ENCODE measurements at places on chromosomes 3 and 15. TPM values are rescaled to one million over a fixed set of nuclear protein-coding genes. Genes with fewer than 3 reads are reported as not detected.

SNTN gene
- total RNA-seq, result not detected

SRGAP3 gene
- total RNA-seq, result 5.1 TPM

STARD5 gene
- total RNA-seq, result 2.3 TPM

LRRIQ4 gene
- total RNA-seq, result not detected

IGSF10 gene
- total RNA-seq, result 2.6 TPM

RIOX2 gene
- 9.5 TPM for total RNA-seq

ARHGEF26 gene
- total RNA-seq, result 0.97 TPM

RLBP1 gene
- not detected for total RNA-seq

P2RY13 gene
- total RNA-seq, result 1.0 TPM

ATG3 gene
- total RNA-seq, result 37.6 TPM

P2RY14 gene
- total RNA-seq, result 3.6 TPM

DPPA2 gene
- total RNA-seq, result not detected

GOLGA6D gene
- total RNA-seq, result not detected

CSTA gene
- total RNA-seq, result 0.73 TPM

ALG1L2 gene
- total RNA-seq, result 0.43 TPM

HDC gene
- 0.65 TPM for total RNA-seq

FILIP1L gene
- total RNA-seq, result 39.3 TPM

FOXL2NB gene
- not detected for total RNA-seq

MST1R gene
- total RNA-seq, result 1.5 TPM

LRRC31 gene
- not detected for total RNA-seq

TGM5 gene
- total RNA-seq, result not detected

CFAP91 gene
- total RNA-seq, result 0.75 TPM

ZNF80 gene
- not detected for total RNA-seq

VGLL3 gene
- 2.7 TPM for total RNA-seq

CNTN3 gene
- total RNA-seq, result 2.2 TPM
